ENCODE measurements at places on chromosomes 7 and 10. TPM values are rescaled to one million over a fixed set of nuclear protein-coding genes. Genes with fewer than 3 reads are reported as not detected.

PLXDC2 gene
- polyA plus RNA-seq = 0.07 TPM

PRSS1 gene
- not detected for polyA plus RNA-seq

MASTL gene
- 1.3 TPM for polyA plus RNA-seq

EIF5AL1 gene
- polyA plus RNA-seq = 0.08 TPM

MRC1 gene
- not detected for polyA plus RNA-seq

OPN4 gene
- polyA plus RNA-seq = not detected

BICC1 gene
- polyA plus RNA-seq = not detected

PSD gene
- polyA plus RNA-seq = 5.3 TPM

LRGUK gene
- not detected for polyA plus RNA-seq

EBLN1 gene
- polyA plus RNA-seq = not detected

- DNase-seq = no peak
These were observed 256.4 kb downstream of the GATA3 start for GRCh38 chr10:8310930-8311329.

GRCh38 chr10:87505366-87506111 is 846 bp downstream of the MINPP1 start:
- DNase-seq = peak; percentile 11

DNA sequence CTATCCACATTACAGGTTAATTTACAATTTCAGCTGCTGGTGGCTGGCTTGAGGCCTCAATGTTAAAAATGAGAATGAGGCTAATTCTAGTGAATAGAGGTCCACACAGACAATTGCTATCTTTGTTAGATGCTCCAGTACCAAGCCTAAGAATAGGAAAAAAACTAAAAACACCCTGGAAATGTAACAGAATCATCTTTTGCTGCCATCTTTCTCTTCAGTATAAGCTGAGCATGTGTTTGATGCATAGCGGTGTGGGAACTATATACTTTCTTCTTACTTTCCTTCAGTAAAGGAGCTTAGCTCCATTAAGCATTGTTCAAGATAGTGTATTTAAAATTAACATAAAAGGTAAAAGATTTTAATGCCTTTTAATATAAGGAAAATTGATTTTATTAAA is 5.6 kb downstream of the TMEM229A start:
- DNase-seq = no peak

DNA sequence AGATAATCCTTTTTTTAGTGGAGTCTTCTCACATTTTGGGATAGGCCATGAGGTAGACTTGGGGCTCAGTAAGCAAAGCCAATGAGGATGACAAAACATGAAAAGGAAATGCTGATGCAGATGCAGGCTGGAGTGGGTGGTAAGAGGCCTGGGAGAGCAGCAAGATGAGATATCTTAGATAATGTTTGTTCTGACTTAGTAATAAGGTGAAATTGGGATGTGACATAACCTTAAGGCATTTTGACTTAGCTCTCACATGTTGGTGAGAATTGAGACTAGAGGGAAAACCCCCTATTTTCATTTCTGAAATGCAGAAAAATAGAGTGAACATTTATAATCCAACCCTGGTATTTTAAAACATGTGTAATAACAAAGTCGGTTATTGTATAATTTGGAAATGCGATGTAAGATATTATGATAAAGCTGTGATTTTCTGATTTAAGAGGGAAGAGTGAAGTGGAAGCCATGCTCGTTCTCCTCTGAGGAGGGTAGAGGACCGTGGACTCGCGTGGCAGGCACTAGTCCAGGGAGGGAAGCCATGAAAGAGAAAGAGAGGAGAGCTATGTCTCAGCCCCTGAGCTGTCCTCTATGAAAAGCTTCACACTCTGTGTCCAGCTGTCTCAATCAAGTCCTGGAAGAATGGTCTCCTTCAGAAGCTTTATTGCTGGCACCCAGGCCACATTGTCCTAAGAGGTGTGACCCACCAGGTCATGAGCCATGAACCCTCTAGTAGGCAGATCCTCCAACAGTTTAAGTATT is 57.3 kb downstream of the ST7 start:
- no peak for DNase-seq

DNA sequence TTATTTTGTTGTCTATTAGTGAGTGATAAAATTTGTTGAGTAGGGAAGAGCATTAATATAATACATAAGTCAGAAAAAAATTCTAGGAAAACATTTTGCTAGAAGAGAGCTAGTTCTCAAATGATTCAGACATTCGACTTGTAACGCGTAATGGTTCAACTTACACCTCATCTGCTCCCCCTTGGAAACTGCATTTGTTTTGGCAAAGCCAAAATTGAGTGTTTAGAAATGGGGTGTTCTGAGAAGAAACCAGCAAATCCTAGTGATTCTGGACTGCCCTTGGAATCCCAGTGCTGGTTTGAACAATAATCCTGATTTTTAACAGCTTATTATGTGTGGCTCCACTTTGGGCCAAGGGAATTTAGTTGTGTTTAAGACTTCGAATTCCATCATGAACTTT is 475.7 kb downstream of the SUGCT start:
- DNase-seq = no peak

GRCh38 chr10:15320522-15321203 is 50.4 kb downstream of the FAM171A1 start:
- no peak for DNase-seq

DNA sequence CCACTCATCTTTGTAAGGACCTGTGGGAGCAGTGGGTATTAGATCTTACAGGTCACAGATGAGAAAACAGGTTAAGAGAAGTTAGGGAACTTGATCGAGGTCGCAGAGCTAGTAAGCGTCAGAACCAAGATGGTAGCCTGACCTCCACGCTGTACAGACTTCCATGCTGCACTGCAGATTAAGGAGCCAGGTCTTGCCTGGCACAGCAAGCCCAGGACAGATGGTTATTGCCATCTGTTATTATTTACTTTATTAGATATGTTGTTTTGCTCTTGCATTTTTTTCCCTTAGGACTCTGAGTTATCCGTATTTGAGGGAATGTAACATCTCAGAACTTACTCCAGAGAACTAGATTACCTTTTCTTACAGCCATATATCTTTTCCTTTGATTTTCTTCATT is 147.2 kb downstream of the NSUN6 start:
- no peak for DNase-seq

DNA sequence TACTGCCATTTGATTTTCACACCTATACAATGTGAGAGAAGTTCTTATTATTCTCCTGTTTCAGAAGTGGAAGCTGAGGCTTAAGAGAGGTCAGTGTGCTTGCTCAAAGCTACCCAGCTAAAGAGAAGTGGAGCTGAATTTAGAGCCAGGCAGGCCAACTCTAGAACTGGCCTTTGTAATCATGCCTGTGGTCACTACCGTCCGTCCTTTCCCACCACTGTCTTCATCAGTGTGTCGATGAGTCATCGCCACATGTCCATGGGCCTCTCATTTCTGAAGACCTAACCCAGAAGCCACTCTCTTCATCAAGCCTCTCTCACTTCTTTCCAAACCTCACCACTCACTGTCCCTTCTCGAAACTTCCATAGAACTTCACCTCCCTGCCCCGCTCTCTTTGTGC is 237.8 kb downstream of the KIAA1217 start:
- no peak for DNase-seq

GRCh38 chr7:142618655-142619351 is 130.5 kb upstream of the PRSS1 start:
- DNase-seq = no peak

- DNase-seq = no peak
These were observed 11.0 kb upstream of the SH2D4B start for GRCh38 chr10:80526742-80527141.

- no peak for DNase-seq
These were observed 8.4 kb downstream of the LRRC4 start for GRCh38 chr7:128022631-128023532.

DNA sequence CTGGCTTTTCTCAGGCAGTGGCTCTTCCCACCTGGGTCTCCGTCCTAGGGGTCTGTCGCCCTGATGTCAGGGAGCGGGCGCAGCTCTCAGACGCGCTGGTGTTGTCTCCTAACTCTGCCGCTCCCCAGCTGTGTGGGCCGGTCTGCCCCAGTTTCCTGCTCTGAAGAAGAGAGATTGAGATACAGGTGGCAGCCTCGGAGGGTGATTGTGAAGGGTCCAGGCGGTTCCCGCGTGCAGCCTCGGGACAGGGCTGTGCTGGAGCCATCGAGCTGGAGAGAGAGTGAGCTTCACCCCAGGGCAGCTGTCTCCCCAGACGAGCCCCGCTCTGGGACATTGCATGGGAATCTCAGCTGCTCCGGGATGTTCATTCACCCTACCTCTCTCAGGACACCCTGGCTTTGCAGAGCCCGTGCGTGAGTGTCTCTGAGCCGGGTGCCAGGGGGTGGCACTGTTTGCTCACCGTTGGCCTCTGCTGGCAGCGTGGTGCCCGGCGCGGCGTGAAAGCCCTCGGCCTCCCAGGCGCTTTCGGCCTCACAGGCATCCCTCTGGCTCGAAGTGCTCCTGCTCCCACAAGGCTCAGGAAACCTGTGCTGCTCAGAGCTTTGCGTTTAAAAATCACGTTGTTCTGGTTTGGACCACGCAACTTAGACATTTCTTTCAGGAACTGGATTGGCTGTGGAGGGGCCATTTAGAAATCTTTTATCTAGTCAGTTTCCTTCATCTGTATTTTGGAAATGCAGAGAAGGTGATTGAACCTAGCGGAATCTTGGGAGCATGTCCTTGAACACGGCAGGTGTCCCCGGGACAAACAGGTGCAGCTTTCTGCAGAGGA is 33.8 kb upstream of the ZFAND2A start:
- no peak for DNase-seq

- DNase-seq = no peak
These were observed 139.7 kb downstream of the EVX1 start for GRCh38 chr7:27382307-27382706.

DNA sequence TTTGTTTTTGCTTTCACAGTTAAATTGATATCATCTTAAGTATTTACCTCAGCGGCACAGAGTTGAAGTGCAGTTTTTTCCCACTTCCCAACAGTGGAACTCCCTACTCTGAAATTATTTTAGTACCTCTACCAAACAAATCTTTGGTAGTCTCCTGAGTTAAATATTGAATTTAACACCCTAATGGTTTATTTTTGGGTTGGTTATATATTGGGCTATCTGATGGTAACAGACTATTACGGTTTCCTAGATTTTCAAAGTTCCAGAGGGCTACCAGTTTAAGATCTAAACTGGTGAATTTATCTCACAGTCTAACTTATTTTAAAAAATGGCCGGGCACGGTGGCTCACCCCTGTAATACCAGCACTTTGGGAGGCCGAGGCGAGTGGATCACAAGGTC is 1.3 kb downstream of the ZNF277 start:
- DNase-seq = no peak

DNA sequence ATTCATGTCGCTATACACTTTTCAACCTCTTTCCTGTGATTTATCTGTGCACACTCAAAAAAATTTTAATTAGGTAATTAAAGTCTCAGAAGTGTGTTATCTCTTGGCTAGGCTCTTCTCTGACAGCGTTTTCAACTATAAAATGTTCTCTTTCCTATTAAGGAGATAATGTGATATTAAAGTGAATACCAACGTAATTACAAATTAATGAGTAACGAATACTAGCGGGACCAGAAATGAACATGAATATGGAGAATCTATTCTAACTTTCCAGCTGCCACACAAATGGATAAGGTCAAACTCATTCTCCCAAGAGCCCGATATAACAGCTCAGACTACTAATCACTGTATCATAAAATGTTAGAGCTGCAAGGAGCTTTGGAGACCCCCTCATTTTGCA is 12.0 kb downstream of the COL1A2 start:
- DNase-seq = no peak

DNA sequence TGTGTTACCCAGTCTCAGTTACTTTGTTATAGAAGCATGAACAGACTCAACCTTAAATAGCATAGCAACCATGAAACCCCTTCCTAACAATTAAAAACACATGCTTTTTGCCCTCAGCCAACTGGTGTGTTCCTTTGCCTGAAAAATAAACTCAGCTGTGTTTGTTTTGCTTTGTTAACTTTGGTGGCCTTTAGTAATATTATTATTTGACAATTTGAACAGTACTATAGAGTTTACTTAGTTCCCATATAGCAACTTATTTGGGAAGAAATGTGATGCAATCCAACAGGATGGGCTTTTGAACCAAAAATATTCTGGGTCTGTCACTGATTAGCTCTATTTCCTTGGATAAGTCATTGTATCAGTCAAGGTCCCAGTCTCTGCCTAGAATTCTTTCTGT is 22.5 kb upstream of the MKLN1 start:
- DNase-seq = no peak

DNA sequence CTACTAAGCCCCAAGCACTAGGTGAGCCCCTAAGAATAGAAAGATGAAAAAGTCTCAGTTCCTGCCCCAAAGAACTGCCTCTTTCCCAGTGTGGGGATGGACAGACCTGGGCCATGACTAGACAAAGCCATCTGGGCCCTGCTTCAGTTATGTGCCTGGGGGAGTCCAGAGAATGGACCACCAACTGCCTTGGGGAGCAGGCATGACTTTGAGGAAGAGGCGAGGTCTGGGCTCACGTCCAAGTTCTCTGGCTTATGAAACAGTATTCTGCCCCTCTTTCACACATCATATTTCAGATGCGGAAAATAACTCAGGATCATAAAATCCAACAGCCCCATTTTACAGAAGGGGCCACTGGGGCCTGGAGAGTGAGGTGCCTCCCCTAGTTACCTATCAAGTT is 80.3 kb downstream of the PLXNA4 start:
- DNase-seq = no peak

DNA sequence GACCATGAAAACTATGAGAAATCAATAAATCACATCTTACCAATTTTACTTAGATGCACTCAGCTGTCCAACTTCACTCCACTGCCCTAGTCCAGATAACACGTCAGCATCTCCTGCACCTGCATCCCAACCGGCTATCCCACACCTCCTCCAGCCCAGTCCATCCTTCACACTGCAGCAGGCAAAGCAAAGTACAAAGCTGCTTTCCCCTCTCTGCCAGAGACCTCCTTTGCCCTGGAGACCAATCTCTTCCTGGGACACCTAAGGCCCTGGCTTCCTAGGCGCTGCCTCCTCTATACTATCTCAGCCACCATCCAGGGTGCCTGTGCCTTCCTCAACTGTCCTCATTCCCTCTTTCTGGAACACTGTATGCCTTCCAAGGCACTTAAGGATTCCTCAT is 90.3 kb upstream of the DDC start:
- DNase-seq = no peak

GRCh38 chr10:34078745-34079470 is 736.2 kb downstream of the PARD3 start:
- no peak for DNase-seq

- no peak for DNase-seq
These were observed 83.0 kb upstream of the ASAH2 start for GRCh38 chr10:50334273-50334672.

DNA sequence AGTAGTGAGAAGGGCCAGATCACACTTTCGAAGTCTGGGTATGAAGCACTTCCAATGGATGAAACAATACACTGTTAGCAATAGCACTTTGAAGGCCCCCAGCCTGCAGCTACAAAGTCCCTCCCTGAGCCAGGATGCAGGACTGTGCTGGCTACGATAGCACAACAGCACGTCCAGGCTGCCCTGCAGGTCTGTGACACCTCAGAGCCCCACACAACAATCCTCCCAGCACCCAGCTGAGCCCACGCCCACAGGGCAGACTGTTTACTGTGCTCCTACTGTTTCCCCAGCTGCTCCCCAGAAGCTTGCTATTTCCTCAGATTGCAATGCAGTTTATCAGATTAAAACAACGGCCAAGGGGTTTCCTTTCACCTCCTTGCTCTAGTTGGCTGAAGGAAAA is 71.4 kb downstream of the HTR5A start:
- no peak for DNase-seq
